Kidney (tissue), 22 donors: ENCODE measurements at places on chromosomes 5 and 9.

- no peak for DNase-seq
Observed at GRCh38 chr9:71766663-71767062, 1.6 kb downstream of the CEMIP2 start.

GRCh38 chr5:38932854-38933408 lies 87.1 kb downstream of the OSMR start:
- DNase-seq, result no peak

- no peak for DNase-seq
Observed at GRCh38 chr5:145283141-145283810, 551.9 kb downstream of the PRELID2 start.

DNA sequence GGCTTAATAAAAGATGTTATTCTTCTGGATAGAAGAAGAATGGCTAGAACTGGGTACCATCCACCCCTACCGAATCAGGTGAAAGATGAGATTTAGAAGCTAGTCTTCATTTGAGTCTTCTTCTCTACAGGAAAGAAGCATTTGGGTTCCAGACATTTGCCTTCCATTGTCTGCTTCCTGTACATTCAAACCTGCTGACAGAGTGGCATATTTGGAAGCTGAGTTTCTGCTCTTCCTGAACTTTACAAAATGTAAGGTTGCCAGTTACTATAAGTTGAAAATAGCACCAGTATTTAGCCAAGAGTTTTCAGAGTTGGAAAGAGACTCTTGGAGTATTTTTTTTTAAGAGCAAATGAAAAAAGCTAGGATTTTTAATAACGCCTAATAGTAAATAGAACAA lies 525.4 kb upstream of the TLE4 start:
- DNase-seq, result no peak

- DNase-seq, result peak; percentile 89
Observed at GRCh38 chr5:82312373-82312856, 34.3 kb upstream of the RPS23 start.
